Endothelial cell (in vitro differentiated cells): ENCODE measurements at places on chromosomes 16 and 17. TPM values are rescaled to one million over a fixed set of nuclear protein-coding genes. Genes with fewer than 3 reads are reported as not detected.
A peak's percentile ranks its signal among the peaks of the same experiment; 100 is the strongest.

GRCh38 chr17:48646183-48647102 is 20.3 kb upstream of the HOXB9 start:
- H3K4me3 ChIP-seq = no peak overlapping the region
- peaks cover 5% of the 10 kb centered on the region for H3K4me1 ChIP-seq
- no peaks in the 10 kb centered on the region for H3K36me3 ChIP-seq

Gene HAP1
- 18.1 TPM for total RNA-seq

DNA sequence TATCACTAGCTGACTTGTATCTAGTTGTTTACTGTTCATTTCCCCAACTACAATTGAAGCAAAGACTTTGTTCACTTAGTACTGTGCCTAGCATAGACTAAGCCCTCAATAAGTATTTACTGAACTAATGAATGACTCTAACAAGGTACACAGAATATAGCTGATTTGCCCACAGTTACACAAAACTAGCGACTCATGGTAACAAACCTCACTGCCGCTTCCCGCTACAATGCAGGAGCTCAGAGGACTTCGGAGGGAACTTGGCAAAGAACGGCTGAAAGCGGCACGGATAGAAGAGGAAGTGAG is 524 bp downstream of the EFTUD2 start:
- no peak for DNase-seq
- peak overlapping the region; percentile 95 for H3K27ac ChIP-seq
- no peaks in the 10 kb centered on the region for H3K36me3 ChIP-seq
- peak overlapping the region; percentile 93 for H3K4me3 ChIP-seq

GRCh38 chr17:29505836-29506235 is 61.0 kb downstream of the ABHD15 start:
- H3K27ac ChIP-seq = no peak overlapping the region
- no peak overlapping the region for H3K4me3 ChIP-seq
- no peaks in the 10 kb centered on the region for H3K27me3 ChIP-seq
- H3K4me1 ChIP-seq = no peaks in the 10 kb centered on the region
- peaks cover 20% of the 10 kb centered on the region for H3K36me3 ChIP-seq
- no peak for DNase-seq

DNA sequence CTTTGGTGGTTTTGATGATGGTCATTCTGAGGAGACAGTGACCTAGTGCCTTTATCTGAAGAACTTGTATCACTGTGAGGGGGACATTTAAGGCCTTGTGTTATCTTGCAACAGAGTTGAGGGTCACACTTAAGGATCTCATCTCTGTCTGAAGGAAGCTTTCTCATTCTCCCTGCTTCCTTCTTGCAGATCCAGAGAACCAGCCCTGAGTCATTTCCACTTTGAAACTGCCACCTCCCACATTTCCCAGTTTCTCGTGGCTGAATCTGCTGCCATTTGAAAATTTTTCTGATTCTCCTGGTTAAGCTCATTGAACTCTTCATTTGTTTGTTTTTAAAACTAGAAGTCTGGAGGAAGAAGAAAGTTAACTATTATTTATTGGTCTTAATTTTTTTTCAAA is 190.2 kb upstream of the CDH11 start:
- H3K27ac ChIP-seq = no peak overlapping the region
- no peak for DNase-seq
- no peaks in the 10 kb centered on the region for H3K36me3 ChIP-seq
- peaks cover 2% of the 10 kb centered on the region for H3K4me1 ChIP-seq
- no peaks in the 10 kb centered on the region for H3K27me3 ChIP-seq

Gene KRTAP9-7
- not detected for total RNA-seq

Gene SLC38A8
- not detected for total RNA-seq
